ENCODE measurements at places on chromosomes 2 and 18.

GRCh38 chr2:234661175-234661574 is 164.3 kb upstream of the ARL4C start:
- no peak for DNase-seq

- DNase-seq = no peak
Measured at GRCh38 chr2:3498783-3499394, 20.4 kb downstream of the ADI1 start.

DNA sequence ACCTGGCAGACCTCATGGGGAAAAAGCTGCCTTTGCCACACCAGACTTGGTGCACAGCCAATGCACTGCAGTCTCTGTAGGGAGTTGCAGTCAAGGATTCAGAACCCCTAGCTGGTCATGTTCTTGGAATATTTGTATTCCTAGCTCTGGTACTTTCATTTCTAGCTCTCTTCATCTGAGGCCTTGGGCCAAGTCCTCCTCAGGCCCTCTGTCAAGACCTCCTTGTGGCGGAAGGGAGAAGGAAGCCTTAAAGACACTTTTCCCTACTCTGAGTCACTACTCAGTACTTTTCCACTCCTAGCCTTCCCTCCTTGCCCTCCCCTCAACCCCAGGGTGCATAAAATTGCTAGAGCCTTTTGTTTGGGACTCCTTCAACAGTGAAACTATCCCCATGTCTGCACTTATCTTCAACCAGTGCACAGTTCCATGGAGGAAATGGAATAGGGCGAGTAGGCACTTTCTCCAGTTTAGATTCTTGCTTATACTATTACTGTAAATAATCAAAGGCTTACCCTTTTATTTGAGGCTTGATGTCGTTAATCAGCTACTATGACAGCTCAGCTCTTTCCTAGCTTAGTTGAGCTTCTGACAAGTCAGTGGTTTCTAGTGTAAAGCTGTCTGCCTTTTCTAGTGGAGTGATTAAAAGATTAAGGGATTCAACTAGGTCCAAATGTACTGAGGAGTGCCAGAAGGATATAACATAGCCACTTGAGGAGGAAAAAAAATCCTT is 15.8 kb downstream of the M1AP start:
- no peak for DNase-seq

DNA sequence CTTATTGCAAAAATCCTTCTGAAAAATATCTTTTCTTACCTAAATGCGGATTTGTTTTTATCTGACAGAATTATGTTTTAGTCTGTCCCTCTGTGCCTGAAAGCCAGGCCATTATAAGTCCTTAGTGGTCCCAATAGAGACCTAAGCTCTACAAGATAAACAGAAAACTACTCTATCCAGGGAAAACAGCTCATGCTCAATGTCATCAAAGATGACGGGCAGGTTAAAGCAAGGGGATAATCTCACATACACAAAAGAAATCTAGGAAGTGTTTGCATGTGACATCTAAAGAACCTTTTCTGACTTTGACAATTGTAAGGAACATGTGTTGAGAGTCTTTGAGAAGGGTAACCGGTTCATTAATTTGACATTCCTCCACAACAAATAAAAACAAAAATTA is 741.1 kb upstream of the ID2 start:
- DNase-seq = no peak

- DNase-seq = no peak
Measured at GRCh38 chr2:105254531-105255210, 13.1 kb downstream of the GPR45 start.

GRCh38 chr18:58847383-58848071 is 17.1 kb upstream of the ZNF532 start:
- no peak for DNase-seq

- no peak for DNase-seq
Measured at GRCh38 chr2:144548532-144549191, 28.7 kb upstream of the ZEB2 start.

GRCh38 chr2:157894694-157895435 is 18.7 kb upstream of the ACVR1 start:
- DNase-seq = no peak

- DNase-seq = no peak
Measured at GRCh38 chr18:28065031-28065792, 111.7 kb downstream of the CDH2 start.

- DNase-seq = no peak
Measured at GRCh38 chr2:30267161-30267975, 36.0 kb downstream of the LBH start.

GRCh38 chr2:207766697-207767460 is 2.8 kb downstream of the FZD5 start:
- no peak for DNase-seq

DNA sequence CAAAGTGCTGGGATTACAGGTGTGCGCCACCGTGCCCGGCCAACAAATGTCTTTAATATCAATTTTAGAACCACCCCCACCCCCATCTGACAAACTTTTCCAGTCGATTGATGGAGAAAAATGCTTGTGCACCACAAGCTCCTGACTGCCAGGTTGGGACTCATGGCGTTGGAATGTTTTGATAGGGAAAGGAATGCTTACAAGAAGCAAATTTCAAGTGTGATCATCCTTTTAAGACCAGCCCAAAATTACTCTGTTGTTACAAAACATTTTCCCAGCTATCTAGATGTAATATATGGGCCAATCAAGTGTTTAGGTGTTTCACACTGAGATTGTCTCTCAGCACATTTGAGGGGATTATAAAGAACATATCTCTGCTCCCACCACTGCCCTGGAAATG is 45.2 kb downstream of the UBXN4 start:
- no peak for DNase-seq

DNA sequence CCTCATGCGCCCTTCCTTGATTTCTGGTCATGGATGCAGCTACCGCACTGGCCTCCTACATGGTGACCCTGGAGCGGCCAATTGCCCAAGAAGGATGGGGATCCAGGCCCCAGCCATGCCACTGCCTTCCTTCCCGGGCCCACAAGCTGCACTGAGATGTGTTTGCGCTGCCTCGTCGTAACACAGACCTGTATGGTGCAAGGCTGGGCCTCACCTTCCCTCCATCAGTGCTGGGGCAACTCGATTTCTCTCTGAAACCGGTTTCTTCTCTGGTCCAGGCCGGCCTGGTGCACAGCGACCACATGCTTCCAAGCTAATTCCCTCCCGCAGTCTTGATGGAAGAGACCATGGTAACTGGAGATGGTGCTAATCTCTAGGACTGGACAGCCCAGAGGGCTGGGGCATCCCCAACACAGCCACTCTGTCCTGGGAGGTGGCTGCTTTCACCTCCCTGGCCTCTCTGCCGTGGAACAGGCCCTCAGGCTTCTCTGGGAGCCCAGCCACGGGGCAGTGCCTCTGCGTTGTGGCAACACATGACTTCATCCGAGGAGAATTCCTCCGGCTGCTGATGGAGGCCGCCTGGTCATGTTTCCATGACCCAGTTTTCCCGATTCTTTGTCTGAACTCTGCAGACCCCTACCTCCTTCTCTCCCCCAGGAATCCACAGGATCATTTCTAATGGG is 184.2 kb downstream of the GLI2 start:
- DNase-seq = no peak

DNA sequence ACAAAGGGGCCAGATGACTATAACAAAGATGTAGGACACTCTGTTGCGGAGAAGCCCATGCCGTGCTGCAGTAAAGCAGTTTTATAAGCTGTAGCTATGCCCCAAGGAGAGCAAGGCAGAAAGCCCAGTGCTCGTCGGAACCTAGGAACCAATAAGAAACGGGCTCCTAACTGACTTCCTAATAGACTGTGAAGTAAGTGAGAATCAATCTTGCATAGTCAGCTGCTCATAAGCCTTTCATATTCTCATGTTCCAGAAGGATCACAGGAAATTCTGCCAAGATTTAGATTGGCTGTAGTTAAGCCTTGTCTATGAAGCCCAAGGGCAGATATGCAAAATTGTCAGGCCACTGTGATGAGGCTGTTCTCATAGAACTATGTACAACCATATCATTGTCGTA is 98.4 kb downstream of the RTTN start:
- no peak for DNase-seq

- DNase-seq = peak; percentile 92
Measured at GRCh38 chr2:237411683-237412423, 2.1 kb downstream of the COL6A3 start.

- DNase-seq = no peak
Measured at GRCh38 chr2:45862843-45863242, 211.4 kb downstream of the PRKCE start.

- no peak for DNase-seq
Measured at GRCh38 chr2:120712180-120712681, 23.4 kb upstream of the GLI2 start.

DNA sequence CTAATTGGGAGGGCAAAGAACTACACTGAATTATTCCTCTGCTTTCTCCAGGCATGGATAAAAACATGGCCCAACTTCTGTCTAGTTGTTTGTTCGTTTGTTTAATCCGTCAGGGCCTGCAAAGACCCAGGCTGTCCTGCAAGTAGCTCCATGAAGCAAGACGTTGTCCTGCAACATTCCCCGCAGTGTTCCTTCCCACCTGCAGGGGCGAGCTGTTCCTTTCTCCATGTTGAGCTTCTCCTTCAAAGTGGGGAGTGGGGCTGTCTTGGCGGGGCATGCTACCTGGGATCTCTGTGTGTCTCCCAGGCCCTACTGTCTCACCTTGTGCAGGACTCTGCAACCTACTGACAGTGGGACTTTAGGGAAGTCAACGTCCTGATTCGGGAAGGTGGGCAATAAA is 264.0 kb upstream of the SMIM21 start:
- DNase-seq = no peak

- peak; percentile 84 for DNase-seq
Measured at GRCh38 chr2:149160701-149161217, 122.3 kb downstream of the LYPD6B start.

DNA sequence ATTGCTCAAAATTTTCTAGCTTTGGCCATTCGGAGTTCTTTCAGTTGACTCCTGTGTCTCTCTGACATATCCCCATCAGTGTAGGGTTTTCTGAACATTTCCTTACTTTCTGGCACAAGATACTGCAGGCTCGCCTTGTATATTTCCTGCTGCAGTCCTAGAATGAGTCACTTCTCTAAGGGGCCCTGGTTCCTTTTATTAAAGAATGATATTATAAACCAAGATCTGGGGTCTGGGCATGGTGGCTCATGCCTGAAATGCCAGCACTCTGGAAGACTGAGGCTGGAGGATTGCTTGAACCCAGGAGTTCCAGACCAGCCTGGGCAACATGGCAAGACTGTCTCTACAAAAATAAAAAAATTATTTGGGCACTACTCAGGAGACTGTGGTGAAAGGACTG is 3.0 kb upstream of the RPL37A start:
- DNase-seq = no peak

- DNase-seq = no peak
Measured at GRCh38 chr18:54387631-54388030, 29.9 kb downstream of the C18orf54 start.
